Activated CD4-positive, CD25-positive, alpha-beta regulatory T cell treated with anti-CD3 and anti-CD28 coated beads, Interleukin-2, amount 50 U/mL, for 72 hours (primary cell): ENCODE measurements at places on chromosomes 4 and X.

DNA sequence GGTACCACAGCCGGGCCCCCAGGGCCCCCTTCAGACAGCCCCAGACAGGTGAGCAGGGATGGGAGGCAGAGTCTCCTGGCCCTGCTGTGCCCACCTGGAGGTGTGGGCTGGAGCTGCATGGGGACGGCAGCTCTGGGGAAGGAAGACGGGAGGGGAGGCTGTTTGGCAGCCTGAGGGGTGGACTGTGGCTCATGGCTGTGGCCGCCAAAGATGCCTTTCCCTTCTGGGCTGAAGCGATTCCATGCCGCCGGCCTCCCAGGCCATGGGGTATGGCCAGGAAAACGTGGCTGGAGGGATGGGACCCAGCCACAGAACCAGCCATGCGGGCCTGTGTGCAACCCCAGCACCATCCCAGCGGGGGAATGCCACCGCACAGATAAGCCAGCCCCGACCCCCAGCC is 65.7 kb downstream of the FAM53A start:
- DNase-seq, result no peak

GRCh38 chrX:15493118-15493962 is at the start of gene PIR:
Gene PIR, minus strand, starts transcription at chrX:15493333. Its CDS starts 2,076 bp downstream, at chrX:15491257.
- peak; percentile 53 for DNase-seq

DNA sequence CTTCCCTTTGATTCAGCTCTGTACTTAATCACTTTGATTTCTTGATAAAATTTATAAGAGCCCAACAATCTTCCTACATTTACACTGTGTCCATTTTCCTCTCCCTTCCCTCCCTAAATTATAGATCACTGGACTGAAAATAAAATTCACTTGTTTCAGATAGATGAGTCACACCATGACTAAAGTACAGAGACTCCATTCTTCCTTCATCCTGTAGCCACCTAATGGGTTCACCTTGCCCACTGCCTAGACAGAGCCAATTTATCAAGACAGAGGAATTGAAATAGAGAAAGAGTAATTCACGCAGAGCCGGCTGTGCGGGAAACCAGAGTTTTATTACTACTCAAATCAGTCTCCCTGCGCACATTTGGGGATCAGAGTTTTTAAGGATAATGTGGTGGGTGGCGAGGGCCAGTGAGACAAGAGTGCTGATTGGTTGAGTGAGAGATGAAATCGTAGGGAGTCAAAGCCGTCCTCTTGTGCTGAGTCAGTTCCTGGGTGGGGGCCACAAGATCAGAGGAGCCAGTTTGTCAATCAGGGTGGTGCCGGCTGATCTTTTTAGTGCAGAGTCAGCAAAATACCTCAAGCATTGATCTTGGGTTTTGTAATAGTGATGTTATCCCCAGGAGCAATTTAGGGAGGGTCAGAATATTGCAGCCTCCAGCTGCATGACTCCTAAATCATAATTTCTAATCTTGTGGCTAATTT is 71.3 kb upstream of the MED14 start:
- DNase-seq, result no peak

DNA sequence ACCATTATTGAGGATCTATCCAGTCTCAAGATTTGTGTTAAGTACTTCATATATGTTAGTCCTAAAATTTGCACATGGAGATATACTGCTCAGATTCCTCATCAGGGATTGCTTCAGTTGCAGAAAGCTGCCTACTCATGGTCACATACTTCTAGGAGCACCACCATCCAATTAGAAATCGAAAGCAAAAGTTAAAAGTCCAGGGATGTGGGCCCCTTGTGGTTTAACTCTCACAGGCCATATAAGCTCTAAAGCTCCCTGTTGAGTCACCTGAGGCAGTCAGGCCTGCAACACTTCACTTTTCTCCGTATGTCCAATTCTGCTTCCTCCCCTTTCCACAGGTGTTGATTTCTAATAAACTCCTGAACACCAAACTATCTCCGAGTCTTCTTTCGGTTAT is 84.2 kb downstream of the CNOT6L start:
- no peak for DNase-seq

DNA sequence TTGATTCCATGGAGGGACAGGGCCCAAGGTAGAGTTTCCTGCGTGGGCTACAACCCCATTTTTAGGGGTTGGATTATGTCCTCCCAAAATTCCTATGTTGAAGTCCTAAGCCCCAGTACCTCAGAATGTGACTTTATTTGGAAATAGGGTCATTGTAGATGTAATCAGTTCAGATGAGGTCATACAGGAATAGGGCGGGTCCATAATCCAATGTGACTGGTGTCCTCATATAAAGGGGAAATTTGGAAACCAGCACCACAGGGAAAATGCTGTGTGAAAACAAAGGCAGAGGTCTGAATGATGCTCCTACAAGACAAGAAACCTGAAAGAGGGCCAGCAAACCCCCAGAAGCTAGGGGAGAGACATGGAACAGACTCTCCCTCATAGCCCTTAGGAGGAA is 31.1 kb upstream of the MAMLD1 start:
- DNase-seq, result no peak

DNA sequence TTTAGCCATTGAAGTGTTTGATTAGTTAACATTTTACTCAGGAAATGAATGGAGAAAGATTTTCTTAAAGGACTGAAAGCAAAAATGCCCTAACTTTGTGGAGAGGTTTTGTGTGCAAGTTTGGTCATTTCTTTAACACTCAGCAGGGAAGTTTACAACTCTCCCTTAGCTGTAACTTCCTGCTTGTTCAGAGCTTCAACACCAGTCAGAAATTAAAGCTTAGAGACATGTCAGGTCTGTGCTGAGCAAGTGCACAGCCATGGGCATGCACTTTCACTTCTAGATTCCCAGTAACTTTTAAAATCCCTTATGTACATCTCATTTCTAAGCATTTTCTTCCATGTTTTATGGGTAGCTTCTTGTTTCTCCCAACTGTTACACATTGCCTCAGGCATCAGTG is 326.0 kb downstream of the ACTRT1 start:
- DNase-seq, result no peak

DNA sequence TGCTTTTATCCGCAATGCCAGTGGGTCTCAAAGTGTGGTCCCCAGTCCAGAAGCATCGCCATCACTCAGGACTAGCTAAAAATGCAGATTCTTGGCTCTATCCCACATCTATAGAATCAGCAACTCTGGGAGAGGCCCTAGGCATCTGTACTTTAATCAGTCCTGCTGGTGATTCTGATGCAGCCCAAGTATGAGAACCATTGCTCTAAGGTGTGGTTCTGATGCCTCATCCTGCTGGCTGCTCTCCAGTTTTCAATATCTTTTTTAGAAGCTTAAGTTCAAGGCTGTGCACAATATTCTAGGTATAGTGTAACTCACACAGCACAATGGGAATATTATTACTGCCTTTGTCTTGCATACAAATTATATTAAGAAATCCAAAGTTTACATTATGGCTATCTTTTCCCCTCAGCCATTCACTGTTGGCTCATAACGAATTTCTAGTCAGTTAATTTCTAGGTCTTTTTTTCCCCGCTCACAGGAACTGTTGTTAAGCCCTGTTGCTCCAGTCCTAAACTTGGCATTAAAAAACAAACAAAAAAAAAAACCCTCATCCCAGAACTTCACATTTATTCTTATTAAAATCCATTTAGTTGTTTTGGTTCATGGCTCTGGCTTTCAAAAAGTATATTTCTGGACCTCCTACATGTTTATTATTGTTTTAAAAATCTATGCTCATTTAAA is 109.1 kb downstream of the PHEX start:
- no peak for DNase-seq

DNA sequence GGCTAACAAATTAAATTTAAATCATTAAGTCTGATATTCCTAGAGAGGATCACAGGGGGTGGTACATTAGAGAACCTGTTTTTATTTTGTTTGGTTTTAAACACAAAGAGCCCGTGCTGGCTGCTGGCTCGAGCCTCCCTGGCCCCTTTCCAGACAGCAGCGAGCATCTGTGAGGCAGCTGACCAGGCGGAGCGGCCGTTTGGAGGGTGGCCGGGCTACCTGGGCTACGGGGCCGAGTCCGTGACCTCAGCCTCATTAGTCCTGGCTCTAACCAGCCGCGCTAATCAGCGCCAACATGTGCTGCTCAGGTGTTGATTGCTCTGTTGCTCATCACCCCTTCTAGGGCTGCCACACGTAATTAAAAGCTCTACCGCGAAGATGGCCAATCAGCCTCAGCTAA is 35.3 kb downstream of the DCTD start:
- no peak for DNase-seq

GRCh38 chrX:21840193-21840545 is 752 bp downstream of the MBTPS2 start:
- no peak for DNase-seq

DNA sequence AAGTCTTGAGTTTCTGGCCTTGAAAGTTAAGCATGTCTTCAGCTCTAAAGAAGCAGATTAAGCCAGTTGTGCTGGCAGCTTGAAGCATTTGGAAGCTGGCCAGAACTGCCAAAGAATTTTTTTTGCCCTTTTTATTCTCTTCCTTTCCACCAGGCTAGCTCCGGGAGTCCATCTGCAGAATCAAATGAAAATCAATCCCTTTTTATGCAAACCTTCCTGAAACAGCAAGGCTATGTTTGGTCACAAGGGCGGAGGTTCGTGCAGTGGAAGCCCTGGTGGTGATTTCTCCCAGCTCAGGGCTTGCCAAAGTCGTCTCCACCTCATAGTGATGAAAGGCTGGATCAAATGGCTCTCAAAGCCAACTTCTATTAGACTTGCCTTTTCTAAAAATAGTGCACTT is 21.6 kb upstream of the C4orf54 start:
- no peak for DNase-seq

- DNase-seq, result no peak
Measured at GRCh38 chr4:26178854-26179253, 142.0 kb upstream of the RBPJ start.

- DNase-seq, result no peak
Measured at GRCh38 chrX:111216293-111216801, 53.9 kb downstream of the CAPN6 start.
